ENCODE measurements at places on chromosomes 3 and 15. TPM values are rescaled to one million over a fixed set of nuclear protein-coding genes. Genes with fewer than 3 reads are reported as not detected.

The SLITRK3 gene
- not detected for total RNA-seq

The CLRN1 gene
- not detected for total RNA-seq

The CIDEC gene
- not detected for total RNA-seq

The GPD1L gene
- total RNA-seq: 9.3 TPM

The ANKRD63 gene
- 0.25 TPM for total RNA-seq

The GOLGA6L4 gene
- total RNA-seq: 3.9 TPM

The FBXW12 gene
- not detected for total RNA-seq

The NOP10 gene
- 68.2 TPM for total RNA-seq

- H3K27ac ChIP-seq: no peak overlapping the region
- H3K4me1 ChIP-seq: no peaks in the 10 kb centered on the region
- no peak overlapping the region for H3K4me3 ChIP-seq
- no peak for DNase-seq
- H3K36me3 ChIP-seq: peaks cover 22% of the 10 kb centered on the region
Observed at GRCh38 chr3:122496508-122496907, 18.2 kb downstream of the KPNA1 start.

- H3K27ac ChIP-seq: no peak overlapping the region
- H3K4me3 ChIP-seq: no peak overlapping the region
- no peaks in the 10 kb centered on the region for H3K27me3 ChIP-seq
Observed at GRCh38 chr3:62669161-62669560, 206.1 kb downstream of the CADPS start.

DNA sequence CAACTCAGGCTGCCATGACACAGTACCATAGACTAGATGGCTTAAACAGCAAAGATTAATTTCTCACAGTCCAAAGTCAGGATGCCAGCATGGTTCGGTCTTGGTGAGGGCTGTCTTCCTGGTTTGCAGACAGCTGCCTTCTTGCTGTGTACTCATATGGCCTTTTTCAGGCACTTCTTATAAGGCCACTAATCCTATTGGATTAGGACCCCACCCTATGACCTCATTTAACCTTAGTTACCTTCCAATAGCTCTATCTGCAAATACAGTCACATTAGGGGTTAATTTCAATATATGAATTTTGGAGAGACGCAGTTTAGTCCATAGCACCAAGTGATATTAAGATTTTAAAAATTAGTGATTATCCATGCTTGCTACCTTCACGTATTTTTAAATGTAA, 297.8 kb downstream of the WDR72 start:
- no peaks in the 10 kb centered on the region for H3K4me1 ChIP-seq
- no peak overlapping the region for H3K27ac ChIP-seq
- H3K27me3 ChIP-seq: no peaks in the 10 kb centered on the region
- H3K4me3 ChIP-seq: no peak overlapping the region

DNA sequence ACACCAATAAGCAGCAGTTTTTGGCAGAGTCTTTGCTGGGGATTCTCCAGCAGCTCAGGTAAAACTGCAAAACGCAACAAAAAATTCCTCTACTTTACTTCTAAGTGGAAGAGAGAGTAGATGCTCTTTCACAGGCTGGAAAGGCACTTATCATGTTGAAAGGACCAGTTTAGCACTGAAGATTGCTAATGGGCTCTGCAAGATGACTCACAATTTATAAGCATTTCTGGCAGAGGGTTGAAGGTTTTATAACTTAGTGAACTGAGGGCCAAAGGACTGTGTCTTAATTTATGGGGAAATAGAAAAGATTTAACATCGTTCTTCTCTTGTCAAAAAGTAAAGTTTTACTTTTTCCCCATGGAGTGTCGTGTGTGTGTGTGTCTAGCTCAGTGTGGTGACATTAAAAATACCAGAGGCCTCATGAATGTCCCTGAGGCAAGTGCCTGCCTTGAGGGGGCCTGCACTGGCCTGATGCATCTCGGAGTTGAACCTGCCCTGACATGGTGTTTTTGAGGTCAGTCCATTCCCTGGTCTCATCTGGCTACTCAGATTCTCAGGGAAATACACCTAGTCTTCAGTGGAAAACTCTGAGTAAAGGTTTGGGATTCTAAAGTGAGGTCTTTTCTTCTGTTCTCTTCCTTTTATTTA, 1092.0 kb downstream of the NAALADL2 start:
- H3K27ac ChIP-seq: no peak overlapping the region
- no peaks in the 10 kb centered on the region for H3K27me3 ChIP-seq
- H3K4me1 ChIP-seq: no peaks in the 10 kb centered on the region

- no peak overlapping the region for H3K27ac ChIP-seq
- H3K4me1 ChIP-seq: peaks cover 13% of the 10 kb centered on the region
- H3K36me3 ChIP-seq: peaks cover 6% of the 10 kb centered on the region
- no peak overlapping the region for H3K4me3 ChIP-seq
- no peaks in the 10 kb centered on the region for H3K27me3 ChIP-seq
Observed at GRCh38 chr3:194482196-194482593, 4.6 kb downstream of the ATP13A3 start.

- no peak for DNase-seq
- H3K4me3 ChIP-seq: no peak overlapping the region
- H3K4me1 ChIP-seq: no peaks in the 10 kb centered on the region
- no peak overlapping the region for H3K27ac ChIP-seq
- H3K27me3 ChIP-seq: no peaks in the 10 kb centered on the region
Observed at GRCh38 chr15:62495670-62496614, 330.9 kb upstream of the C2CD4B start.

DNA sequence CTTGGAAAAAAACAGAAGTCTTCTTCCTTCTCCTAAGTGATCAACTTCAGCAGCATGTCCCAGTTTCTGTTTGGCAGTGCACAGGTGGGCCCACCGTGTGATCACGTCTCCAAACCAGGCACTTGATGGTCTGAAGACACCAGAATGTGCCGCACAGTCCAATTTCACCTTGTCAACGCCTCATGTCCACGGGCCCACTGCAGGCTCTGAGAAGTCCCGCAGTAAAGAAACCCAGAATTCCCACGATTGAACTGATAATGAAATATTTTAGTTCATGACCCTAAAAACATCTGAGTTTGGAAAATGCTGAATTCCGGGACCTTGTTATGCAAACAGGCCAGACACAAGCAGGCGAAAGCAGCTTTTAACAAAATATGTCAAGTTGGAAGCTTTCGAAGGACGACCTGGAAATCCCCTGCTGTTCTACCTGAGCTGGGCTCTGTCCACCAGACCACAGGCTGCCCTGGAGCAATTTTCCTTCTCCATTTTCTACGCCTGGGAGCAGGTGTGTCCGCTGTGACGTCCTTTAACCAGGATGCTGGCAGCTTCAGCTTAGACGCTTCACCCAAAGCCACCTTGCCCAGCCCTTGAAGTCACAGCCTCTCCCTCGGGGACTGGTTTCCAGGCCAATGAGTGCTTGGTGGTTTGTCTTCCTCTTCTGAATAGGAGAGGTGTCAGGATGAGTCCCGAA, 167.8 kb upstream of the IQSEC1 start:
- no peak overlapping the region for H3K4me3 ChIP-seq
- H3K4me1 ChIP-seq: peaks cover 2% of the 10 kb centered on the region
- no peaks in the 10 kb centered on the region for H3K27me3 ChIP-seq
- no peak overlapping the region for H3K27ac ChIP-seq
- DNase-seq: no peak

DNA sequence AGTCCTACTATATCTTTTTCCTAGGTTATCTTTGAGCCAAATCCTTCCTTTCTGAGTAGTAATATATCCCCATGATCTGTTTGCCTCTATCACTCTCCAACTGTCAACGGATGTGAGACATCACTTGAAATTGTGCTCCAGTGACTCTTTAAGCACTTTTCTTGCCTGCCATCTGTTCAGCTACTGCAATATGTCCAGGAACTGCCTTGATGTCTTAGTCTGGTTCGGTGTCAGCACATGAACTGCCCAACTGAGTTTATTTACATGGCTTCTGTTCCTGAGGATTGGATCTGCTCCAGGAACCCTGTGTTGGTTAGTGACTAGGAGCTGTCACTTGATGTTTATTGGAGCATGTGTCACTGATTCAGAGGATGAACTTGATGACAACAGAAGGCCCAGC, 116.5 kb downstream of the SLC9A9 start:
- no peaks in the 10 kb centered on the region for H3K4me1 ChIP-seq
- H3K27me3 ChIP-seq: no peaks in the 10 kb centered on the region
- H3K36me3 ChIP-seq: no peaks in the 10 kb centered on the region
- H3K27ac ChIP-seq: no peak overlapping the region
- DNase-seq: no peak
- no peak overlapping the region for H3K4me3 ChIP-seq

- H3K4me1 ChIP-seq: peaks cover 7% of the 10 kb centered on the region
- DNase-seq: no peak
- no peaks in the 10 kb centered on the region for H3K36me3 ChIP-seq
- H3K27me3 ChIP-seq: peaks cover 20% of the 10 kb centered on the region
- H3K27ac ChIP-seq: no peak overlapping the region
Observed at GRCh38 chr15:42083605-42083908, 10.8 kb downstream of the PLA2G4D start.

- no peak overlapping the region for H3K4me3 ChIP-seq
- no peak for DNase-seq
- H3K4me1 ChIP-seq: no peaks in the 10 kb centered on the region
- no peak overlapping the region for H3K27ac ChIP-seq
- H3K27me3 ChIP-seq: no peaks in the 10 kb centered on the region
- no peaks in the 10 kb centered on the region for H3K36me3 ChIP-seq
Observed at GRCh38 chr3:116267116-116267515, 178.2 kb downstream of the LSAMP start.

GRCh38 chr3:195892105-195893043, 16.0 kb downstream of the TNK2 start:
- H3K4me3 ChIP-seq: no peak overlapping the region
- peaks cover 34% of the 10 kb centered on the region for H3K4me1 ChIP-seq
- DNase-seq: no peak
- H3K27ac ChIP-seq: no peak overlapping the region
- H3K27me3 ChIP-seq: no peaks in the 10 kb centered on the region

GRCh38 chr15:82681371-82681770, 28.3 kb downstream of the AP3B2 start:
- no peaks in the 10 kb centered on the region for H3K36me3 ChIP-seq
- peaks cover 15% of the 10 kb centered on the region for H3K4me1 ChIP-seq
- H3K27me3 ChIP-seq: no peaks in the 10 kb centered on the region

GRCh38 chr3:62604751-62605351, 231.5 kb upstream of the FEZF2 start:
- H3K36me3 ChIP-seq: no peaks in the 10 kb centered on the region
- H3K4me1 ChIP-seq: no peaks in the 10 kb centered on the region
- H3K27ac ChIP-seq: no peak overlapping the region
- H3K27me3 ChIP-seq: no peaks in the 10 kb centered on the region

Measured in B cell (primary cell).